ENCODE measurements at places on chromosomes 16 and 17.
A peak's percentile ranks its signal among the peaks of the same experiment; 100 is the strongest.

GRCh38 chr17:78958641-78959127 is 21.0 kb downstream of the LGALS3BP start:
- DNase-seq, result no peak

DNA sequence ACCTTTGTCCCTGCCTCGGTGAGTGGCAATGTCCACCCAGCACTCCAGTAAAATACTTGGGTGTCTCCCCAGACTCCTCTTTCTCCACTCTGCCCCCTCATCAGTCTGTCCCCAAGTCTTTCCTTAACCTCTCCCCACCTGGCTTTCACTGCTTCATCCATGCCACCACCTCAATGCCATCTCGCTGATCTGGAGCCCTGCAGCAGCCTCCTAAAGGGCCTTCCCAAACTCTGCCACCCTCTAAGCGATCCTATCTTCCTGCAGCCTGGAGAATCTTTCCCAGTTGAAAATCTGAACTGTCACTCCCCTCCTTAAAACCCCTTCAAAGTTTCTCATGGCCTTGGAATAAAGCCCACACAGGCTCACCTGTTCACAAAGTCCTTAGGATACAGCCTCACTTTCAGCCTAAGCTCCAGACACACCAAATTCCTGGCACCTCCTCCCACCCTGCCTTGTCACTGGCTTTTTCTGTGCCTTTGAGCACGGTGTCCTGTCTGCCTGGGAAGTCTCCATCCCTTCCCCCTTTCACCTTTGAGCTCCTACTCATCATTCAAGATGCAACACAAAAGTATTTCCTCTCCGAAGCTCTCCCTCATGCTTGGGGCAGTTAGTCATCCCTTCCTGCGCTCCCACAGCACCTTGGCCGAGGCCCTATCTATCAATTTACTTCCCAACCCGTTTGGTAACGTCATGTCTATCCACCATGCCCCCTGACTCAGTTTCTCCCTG is 2.8 kb downstream of the WNK4 start:
- no peak for DNase-seq

GRCh38 chr17:14158707-14159106 is 78.0 kb downstream of the CDRT15 start:
- no peak for DNase-seq

DNA sequence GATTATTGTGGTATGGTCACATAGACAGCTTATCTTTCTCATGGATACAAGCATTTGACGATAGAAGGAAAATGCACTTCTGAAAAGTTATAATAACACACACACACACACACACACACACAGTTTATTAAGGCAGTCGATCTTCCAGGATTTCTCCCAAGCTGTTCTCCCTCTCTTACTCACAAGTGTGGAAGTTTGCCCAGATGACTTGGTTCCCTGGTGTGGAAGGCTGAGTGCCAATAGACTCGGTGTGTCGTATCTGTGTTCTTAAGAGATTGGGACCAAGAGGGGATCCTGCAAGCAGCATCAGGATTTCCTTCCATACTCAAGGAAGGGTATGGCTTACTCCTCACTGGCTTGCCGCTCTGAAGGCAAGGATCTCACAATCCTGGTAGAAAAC is 279.6 kb downstream of the HS3ST3B1 start:
- DNase-seq, result no peak

GRCh38 chr16:83847371-83848225 is 39.8 kb downstream of the HSBP1 start:
- no peak for DNase-seq

DNA sequence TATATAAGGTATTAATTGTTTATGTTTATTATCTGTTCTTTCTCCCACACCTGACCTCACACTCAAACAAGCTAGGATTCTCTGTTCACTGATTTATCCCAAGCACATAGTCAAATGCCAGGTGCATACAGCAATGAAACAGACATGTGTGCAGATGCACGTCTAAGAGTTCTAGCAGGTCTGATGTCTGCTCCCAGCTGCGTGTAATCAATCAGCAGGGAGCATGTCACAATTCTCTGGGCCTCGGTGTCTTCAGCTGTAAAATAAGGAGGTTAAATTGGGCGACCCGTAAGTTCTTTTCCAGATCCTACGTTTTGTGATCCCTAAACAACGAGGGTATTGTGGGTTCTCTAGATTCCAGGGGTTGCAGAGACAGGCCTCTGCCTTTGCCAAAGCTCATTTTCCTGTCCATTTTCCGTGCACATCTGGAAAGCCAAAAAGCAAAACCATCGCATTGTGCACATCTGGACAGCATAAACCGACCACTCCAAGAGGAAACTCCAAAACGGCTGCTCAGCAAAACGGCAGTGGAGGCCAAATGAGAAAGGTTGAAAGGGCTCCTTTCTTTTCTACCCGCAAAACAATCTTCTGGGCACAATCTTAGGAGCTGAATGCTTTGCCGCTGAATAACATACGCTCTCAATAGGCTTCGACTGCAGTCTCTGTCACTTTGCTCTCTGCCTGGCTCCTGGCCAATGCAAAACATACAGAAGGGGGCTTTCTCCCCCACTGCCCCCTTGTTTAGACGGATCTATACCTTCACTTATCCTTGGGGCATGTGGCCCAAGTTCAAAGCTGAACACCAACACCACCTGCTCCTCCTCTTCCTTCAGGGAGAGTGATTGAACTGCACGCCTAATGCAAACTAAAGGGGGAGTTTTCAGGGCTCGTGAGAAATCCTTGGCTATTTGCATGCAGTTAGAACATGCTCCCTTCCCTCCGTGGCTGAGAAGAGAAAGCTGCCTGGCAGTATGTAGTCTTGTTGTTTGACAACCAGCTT is 426.3 kb downstream of the SLC39A11 start:
- no peak for DNase-seq

DNA sequence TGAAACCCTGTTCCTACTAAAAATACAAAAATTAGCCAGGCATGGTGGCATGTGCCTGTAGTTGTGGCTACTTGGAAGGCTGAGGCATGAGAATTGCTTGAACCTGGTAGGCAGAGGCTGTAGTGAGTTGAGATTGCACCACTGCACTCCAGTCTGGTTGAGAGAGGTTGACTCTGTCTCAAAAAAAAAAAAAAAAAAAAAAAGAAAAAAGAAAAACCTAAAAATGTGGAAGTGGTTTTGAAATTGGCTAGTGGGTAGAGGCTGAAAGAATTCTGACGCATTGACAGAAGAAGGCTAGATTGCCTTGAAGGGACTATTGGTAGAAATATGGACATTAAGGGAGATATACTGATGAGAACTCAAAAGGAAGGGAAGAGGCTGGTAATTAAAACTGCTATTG is 33.6 kb upstream of the CPPED1 start:
- no peak for DNase-seq

DNA sequence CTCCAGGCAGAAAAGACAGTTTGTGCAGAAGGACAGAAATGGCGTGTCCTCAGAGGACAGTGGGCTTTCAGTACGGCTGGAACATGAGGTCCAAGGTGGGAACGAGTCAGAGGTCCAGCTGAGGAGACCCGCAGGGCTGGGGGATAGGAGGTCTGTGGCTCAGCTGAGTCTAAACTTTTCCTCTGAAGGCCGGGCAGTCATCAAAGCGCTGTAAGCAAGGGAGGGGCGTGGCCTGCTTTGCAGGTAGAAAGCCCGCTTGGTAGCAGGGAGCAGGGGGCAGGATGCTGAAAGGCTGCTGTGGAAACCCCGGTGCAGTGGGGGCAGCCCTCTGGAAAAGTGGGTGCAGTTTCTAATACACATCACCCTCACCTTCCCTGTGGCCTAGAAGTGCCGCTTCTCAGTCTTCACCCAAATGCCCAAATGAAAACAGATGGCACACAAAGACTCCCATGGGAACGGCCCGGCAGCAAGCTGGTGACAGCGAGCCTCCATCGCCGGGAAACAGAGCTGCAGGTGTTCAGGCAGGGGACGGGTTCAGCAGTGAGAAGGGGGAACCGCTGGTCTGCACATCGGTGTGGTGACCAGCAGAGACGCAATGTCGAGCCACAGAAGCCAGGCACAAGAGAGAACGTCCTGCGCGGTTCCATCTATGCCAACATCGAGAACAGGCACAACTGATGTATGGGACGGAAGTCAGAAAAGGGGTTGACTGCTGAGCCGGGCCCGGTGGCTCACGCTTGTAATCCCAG is 12.2 kb upstream of the OSGIN1 start:
- DNase-seq, result no peak

- DNase-seq, result no peak
These were observed 2.2 kb downstream of the PIP4K2B start for GRCh38 chr17:38797158-38797490.

GRCh38 chr17:79784353-79785016 is 6.5 kb downstream of the CBX2 start:
- DNase-seq, result no peak

DNA sequence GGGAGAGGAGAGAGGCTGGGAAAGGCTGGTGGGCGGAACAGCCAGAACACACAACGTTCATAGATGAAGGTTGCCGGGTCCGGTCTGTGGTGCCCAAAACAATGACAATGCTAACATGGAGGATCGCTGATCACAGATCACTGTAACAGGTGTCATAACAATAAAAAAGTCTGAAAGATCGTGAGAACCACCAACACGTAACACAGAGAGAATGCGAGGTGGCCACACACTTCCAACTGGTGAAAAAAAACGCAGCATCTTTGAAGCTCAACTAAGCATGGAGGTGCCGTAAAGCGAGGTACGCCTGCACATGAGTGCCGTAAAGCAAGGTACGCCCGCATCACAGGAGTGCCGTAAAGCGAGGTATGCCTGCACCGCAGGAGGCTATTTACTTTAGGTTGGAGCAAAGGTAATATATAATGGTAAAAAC is 42.3 kb downstream of the ABR start:
- no peak for DNase-seq

GRCh38 chr17:10062691-10063385 is 135.6 kb downstream of the GAS7 start:
- DNase-seq, result no peak

- DNase-seq, result no peak
These were observed 14.8 kb upstream of the C17orf113 start for GRCh38 chr17:42065201-42065600.

DNA sequence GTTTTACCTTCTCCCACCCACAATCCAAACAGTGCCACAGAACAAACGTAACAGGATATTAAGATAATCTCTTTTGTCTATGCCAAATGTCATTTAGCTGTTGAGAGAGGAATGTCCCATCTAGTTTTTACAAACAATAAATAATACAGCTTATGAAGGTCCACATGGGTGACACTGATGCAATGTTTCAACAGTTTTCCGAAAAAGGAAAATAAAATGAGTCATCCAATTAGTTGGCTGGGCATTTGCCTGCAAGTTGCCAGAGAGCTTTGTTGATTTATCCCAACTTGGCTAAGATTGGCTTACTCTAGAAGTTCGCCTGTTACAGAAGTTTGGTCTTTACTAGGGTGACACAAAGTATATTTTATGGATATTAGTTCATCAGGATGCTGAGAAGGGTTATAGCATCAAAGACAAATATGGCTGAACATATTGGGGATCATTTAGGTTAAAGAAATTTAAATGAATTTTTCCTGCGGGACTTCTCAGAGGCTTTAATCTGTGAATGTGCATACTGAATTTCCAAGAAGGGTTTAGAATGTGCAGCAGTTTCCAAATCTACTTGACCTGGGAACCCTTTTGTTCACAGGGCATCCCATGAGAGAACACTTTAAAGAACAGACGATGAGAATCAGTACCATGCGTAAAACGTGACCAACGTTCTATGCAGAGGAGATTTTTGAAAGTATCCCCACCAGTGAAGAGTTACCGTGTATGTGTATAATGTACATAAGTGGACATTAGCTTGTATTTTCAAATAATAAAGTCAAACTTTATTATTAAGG is 73.1 kb downstream of the CDH13 start:
- no peak for DNase-seq

DNA sequence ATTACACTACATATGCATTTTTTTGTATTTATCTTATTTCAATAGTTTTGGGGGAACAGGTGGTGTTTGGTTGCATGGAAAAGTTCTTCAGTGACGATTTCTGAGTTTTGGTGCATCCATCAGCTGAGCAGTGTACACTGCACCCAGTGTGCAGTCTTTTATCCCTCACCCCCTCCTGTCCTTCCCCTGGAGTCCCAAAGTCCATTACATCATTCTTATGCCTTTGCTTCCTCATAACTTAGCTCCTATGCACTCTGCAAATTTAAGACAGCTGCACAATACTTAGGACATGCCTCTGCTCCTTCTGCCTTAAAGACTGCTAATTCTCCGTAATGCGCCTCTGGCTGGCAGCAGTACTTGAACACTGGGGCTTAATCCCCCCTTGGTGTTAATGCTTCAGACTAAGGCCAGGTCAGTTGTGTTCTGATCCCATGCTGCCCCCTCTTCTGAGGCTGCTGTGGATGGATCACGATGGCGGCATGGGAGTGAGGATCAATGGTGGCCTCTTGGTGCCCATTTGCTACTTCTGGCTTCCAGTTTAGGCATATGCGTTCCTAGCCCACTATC is 146.2 kb downstream of the PARN start:
- DNase-seq, result no peak

- DNase-seq, result no peak
These were observed 181.2 kb downstream of the NTN1 start for GRCh38 chr17:9202532-9202931.

DNA sequence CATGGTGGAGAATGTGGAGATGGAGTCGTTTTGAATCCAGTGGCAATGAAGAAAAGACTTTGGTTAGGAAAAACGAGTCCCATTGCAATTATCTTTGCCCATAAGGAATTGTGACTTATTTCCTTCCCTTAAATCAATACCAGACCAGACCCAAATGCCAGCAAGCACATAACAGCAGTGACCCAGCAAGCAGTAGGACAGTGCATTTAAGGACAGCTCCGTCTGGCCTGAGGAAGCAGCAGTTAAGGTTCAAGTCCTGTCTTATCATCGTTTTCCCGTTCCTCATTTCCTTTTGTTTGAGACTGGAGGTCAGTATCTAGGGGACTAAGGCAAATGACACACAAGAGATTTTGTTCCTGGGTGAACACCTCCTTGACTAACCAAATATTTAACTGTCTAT is 74.6 kb upstream of the FAM20A start:
- no peak for DNase-seq

DNA sequence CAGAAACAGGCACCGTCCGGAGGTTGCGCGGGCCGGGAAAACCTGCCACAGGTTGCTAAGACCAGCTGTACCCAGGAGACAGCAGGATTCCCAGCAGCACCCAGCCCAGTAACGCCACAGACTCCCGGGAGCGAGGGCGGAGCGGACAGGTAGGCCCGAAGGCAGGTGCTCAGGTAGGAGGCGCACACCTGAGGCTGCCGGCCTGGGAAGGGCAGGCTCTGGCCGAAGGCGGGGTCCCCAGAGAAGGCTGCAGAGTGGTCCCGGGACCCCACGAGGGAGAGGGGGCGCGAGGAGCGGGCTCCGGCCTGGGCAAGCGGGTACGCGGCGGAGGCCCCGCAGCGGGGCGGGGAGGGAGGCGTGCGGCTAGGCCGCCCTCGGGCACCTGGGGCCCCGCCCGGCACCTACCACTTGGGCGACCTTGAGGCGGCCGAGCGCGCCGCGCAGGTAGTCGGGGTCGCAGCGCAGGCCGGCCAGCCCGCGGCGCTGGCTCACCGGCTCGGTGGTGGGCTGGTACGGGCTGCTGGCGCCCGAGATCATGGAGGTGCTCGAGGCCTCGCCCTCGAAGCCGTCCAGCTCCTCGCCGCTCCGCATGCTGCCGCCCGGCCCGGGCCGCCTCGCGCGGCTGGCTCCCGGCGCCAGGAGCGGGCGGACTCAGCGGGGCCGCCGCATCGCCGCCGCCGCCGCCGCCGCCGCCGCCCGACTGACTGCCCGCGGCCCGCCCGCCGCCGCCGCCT is 441 bp downstream of the CMTM4 start:
- peak; percentile 21 for DNase-seq

Data from stimulated activated CD4-positive, alpha-beta T cell treated with anti-CD3 and anti-CD28 coated beads, Interleukin-1b, Interleukin-23, amount 100 ng/mL, for 4 hours (primary cell).